ENCODE measurements at places on chromosomes 1 and 21. TPM values are rescaled to one million over a fixed set of nuclear protein-coding genes. Genes with fewer than 3 reads are reported as not detected.

Gene PPM1J
- total RNA-seq = 2.1 TPM

GRCh38 chr1:212104586-212105325 is 69.2 kb downstream of the DTL start:
- DNase-seq = no peak

DNA sequence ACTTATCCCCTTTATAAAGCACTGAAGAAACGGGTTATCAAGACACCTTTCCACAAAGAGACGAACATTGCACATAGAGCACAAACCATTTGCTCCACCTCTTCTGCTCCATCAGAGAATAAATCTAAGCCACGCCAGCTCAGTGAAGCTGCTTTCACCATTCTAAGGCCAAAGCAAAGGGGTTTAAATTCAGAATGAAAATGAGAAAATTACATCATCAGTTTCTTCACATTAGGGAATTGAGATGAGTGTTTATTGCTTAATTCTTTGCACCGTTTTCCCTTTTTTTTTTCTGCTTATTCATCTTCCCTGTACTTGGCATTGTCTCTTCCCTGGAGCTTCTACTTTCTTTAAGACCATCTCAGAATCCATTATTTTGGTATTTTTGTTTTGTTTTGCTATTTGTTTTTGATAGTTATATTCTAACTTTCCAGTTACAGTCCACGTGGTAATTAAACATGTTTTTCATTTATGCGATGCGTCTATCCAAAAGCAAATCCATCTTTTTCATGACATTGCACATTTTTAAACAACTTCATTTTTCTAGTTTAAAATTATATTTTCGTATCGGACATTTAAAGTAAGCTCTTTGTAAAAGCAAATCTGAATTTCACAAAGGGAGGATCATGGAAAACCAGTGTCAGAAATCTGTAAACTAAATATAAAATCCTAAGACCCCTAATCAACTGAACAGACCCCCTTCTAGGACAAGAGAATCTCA is 1.9 kb upstream of the OR2T34 start:
- no peak for DNase-seq

DNA sequence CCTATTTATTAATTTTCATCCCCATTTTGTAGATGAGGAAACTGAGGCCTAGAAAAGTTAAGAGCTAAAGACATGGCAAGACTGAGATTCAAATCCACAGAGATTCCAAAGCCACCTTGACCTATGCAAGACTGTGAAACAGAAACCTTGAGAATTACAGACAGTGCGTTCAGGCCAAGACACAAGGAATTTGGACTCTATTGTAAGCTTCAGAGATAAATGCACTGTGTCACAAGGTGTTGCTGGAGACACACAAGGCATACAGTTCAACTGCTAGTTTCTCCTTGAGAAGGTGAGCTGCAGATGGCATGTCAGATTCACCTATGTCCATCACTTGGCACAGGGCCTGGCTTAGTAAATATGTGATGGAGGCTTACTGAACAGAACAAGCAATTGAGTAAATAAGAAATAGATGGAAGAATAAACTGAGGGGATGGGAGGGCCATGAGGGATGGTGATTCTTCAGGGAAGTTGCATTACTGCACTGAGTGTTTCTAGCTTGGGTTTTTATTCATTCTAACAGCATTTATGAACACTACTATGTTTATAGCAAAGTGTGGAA is 215.0 kb downstream of the DAB1 start:
- no peak for DNase-seq

GRCh38 chr1:200400556-200400955 is 9.3 kb downstream of the ZNF281 start:
- DNase-seq = no peak

Gene TAL1
- 0.71 TPM for total RNA-seq

Gene AMY2A
- not detected for total RNA-seq

DNA sequence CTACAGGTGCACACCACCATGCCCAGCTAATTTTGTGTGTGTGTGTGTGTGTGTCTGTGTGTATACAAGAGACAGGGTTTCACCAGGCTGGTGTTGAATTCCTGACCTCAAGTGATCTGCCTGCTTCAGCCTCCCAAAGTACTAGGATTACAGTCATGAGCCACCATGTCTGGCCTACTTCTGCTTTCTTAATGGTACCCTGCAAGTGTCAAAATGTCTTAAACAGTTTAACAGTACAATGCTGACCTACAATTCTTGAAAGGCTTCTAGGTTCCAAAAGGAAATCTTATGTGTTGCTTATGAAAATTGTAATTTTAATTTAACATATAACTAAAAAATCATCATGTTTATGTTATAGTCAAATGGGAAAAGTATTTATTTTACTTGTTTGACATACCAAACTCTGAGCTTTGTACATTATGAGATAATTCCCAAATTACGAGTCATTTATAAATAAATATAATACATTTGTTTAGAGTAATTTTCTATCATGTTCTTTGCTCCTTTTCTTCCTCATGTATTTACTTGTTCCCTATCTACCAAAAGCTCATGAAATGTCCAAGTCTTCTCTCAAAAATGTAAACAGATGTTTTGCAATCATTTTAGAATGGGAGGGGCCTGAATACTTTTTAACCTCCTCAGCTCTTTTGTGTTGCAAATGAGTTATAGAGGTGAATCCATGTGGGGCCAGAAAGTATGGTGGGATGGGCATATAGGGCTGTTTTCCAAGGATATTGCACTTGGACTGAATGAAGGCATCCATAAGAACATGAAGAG is 8.4 kb upstream of the VCAM1 start:
- DNase-seq = no peak

GRCh38 chr1:67211589-67212563 is 45.6 kb downstream of the IL23R start:
- no peak for DNase-seq

- DNase-seq = no peak
Observed at GRCh38 chr1:161192476-161193465, 6.1 kb downstream of the ADAMTS4 start.

GRCh38 chr1:197384471-197384870 is 116.4 kb downstream of the CRB1 start:
- DNase-seq = no peak

DNA sequence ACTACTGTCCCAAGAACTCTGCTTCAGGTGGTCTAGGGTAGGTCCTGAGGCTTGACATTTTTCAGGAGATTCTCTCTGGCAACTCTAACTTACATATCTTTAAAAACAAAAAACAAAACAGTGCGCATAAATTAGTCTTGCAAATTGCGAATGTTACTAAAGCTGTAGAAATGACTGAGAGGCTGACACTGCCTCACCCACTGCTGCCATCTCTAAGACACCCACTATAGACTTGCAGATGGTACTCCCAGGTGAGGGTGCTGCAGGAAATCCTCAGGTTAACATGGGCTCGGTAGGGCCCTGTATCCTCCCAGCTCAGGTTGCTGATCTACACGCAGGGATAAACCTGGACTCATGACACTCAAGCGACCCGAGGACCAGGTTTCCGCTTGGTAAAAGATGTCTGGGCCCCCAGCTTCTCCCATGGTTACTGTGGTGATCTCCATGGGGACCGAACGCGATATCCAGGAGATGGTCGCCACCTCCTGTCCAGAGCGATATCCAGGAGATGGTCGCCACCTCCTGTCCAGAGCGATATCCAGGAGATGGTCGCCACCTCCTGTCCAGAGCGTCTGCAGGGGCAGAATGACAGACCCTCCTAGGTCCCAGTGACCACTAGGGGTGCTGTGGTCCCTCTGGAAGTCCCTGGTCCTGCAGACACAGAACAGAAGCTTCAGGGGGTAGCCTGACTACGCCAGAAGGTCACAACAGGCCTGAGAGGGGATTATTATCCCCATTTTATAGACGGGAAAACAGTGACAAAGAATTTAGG is 16.2 kb upstream of the LY9 start:
- DNase-seq = no peak

Gene CSF3R
- not detected for total RNA-seq

DNA sequence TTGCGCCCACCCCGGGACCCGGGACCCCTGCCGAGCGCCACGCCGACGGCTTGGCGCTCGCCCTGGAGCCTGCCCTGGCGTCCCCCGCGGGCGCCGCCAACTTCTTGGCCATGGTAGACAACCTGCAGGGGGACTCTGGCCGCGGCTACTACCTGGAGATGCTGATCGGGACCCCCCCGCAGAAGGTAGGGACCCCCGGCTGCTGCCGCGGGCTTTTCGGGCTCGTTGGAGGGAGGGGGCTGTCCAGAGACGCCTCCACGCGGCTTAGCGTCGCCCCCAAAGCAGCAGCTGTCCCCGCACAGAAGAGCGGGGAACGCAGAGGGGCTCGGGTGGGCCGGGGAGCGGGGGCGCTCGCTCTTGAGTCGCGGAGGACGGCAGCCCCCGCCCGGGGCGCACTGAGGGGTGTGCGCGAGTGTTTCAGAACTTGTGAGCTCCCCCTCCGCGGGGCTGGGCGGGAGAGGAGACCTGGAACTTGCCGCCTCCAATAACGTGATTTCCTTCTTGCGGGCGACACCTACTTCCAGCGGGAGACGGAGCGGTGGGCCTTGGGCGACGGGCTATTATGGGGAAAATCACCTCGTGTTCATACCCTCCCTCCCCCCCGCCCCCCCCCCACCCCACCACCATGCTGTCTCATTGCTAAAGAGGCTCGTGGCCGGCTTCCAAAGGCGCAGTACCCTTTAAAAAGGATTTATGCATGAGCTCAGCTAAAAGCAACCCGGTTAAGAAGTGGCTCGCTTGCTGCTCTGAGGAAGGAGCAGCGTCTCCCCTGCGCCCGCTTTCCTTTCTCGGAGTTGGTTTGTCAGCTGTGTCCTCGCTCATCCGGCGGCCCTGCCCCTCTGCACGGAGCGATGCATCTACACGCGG is 664 bp downstream of the BACE2 start:
- peak; percentile 21 for DNase-seq

- no peak for DNase-seq
Observed at GRCh38 chr1:240093120-240093961, 1.7 kb downstream of the FMN2 start.

DNA sequence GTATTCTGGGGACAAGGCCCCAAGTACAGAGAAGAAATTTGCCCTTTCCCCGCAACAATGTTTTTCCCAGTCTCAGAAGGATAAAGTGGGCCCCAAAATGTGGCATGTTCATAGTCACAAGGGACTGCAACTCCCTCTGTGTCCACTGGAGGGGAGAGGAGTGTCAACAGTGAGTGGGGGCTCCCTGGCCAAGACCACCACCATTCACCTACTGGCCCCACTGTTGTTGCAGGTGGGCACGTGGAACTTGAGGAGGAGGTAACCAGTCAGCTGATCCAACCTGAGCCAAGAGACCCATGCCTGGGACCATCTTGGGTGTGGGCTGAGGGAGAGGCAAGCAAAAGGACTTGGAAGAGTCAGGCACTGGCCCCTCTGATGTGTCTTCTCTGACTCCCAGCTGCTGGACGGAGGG is 777 bp downstream of the NUDT17 start:
- no peak for DNase-seq

GRCh38 chr21:32212116-32212515 is 66.7 kb downstream of the MIS18A start:
- no peak for DNase-seq

DNA sequence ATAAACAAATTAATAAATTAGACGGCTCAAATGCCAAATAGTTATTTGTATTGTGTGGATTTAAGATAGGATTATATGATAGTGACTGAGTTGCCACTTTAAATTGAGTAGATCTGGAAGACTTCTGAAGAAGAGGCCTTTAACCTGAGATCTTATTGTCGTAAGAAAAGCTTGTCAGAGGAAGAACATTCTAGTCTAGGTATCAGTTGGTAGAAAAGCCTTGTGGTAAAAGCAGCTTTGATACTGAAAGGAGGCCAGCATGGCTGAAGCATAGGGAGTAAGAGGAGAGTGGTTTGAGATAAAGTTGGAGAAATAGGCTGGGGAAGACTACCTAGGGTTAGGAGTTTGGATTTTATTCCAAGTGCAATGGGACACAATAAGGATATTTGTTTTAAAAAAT is 29.1 kb downstream of the SLC30A7 start:
- no peak for DNase-seq

DNA sequence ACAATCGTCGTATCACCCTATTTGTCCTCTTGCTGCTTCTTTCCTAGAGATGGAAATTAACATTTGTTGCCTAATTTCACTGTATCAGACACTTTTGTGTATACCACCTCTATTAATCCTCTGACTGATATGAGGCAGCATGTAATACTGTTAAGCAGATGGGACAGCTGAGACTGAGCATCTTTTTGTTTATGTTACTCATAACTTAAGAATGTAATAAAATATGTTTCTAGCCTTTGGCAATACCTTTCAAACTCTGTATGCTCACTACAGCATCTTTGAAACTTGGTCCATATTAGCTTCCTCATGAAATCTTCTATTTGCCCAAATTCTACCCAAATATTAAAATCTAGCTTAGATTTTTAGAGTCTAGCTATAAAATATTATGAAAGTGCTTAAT is 2.3 kb downstream of the OR14K1 start:
- DNase-seq = no peak

DNA sequence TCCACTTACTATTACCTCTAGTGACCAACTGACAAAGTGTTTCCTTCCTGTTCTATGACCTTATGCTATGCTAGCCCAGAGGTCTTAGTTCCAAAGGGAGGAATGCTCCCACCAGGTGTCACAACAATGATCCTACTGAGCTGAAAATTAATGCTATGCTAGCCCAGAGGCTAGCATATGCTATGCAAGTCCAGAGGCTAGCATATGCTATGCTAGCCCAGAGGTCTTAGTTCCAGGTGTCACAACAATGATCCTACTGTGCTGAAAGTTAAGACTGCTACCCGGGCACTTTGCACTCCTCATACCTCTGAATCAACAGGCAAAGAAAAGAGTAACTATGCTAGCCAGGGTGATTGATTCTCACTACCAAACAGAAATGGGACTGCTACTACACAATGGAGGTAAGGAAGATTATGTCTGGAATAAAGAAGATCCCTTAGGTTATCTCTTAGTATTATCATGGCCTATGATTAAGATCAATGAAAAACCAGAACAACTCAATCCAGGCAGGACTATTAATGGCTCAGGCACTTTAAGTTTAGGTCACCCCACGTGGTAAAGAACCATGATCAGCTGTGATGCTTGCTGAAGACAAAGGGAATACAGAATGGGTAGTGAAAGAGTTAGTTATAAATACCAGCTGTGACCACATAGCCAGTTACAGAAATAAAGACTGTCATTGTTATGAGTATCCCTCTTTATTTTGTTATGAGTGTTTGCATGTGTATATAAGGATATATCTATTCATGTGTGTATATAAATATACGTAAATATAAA is 114.1 kb downstream of the CSMD2 start:
- no peak for DNase-seq

- DNase-seq = no peak
Observed at GRCh38 chr1:14160781-14161180, 437.7 kb upstream of the KAZN start.

Data from kidney epithelial cell (primary cell).